ENCODE measurements at places on chromosomes 5 and 9. TPM values are rescaled to one million over a fixed set of nuclear protein-coding genes. Genes with fewer than 3 reads are reported as not detected.

FBXO10 gene
- 9.0 TPM for total RNA-seq

OTP gene
- not detected for total RNA-seq

F2RL1 gene
- total RNA-seq: not detected

MARCHF6 gene
- total RNA-seq: 54.9 TPM

CDC20B gene
- total RNA-seq: not detected

EQTN gene
- not detected for total RNA-seq

FSD1L gene
- total RNA-seq: 8.6 TPM

FGD3 gene
- total RNA-seq: not detected

ASPN gene
- 17.0 TPM for total RNA-seq

Data from articular chondrocyte of knee joint (primary cell).